ENCODE measurements at places on chromosomes 11 and 22.

DNA sequence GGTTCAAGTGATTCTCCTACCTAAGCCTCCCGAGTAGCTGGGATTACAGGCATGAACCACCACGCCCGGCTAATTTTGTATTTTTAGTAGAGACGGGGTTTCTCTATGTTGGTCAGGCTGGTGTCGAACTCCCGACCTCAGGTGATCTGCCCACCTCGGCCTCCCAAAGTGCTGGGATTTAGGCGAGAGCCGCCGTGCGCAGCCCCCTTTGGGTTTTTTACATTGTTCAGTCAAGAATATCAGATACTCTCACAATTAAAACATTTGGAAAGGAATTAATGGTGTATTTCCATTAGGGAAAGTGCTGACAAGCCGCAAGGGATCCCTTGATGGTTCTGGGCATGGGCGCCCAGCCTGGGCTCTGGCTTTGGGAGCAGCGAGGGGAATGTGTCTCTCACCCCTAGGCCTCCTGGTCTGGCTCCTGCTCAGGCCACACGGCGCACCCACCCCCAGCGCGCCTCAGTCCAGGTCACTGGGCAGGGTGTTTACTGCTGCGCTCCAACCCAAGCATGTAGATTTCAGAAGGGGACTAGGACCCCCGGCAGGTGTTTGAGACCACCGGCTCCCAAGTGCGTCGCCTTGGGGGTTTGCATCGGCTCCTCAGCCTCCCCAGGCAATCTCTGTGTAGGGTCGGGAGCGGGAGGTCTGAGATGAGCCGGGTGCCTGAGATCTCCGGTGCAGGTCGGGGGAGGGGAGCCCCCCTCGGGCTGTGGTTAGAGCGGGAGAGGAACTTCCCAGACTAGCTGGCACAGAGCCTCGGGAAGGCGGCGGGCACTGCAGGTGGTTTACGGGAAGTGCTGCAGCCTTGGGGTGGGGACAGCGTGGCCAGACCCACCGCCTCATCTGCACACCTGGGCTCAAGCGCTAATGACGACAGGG lies 809 bp upstream of the IRF7 start:
- DNase-seq, result no peak

DNA sequence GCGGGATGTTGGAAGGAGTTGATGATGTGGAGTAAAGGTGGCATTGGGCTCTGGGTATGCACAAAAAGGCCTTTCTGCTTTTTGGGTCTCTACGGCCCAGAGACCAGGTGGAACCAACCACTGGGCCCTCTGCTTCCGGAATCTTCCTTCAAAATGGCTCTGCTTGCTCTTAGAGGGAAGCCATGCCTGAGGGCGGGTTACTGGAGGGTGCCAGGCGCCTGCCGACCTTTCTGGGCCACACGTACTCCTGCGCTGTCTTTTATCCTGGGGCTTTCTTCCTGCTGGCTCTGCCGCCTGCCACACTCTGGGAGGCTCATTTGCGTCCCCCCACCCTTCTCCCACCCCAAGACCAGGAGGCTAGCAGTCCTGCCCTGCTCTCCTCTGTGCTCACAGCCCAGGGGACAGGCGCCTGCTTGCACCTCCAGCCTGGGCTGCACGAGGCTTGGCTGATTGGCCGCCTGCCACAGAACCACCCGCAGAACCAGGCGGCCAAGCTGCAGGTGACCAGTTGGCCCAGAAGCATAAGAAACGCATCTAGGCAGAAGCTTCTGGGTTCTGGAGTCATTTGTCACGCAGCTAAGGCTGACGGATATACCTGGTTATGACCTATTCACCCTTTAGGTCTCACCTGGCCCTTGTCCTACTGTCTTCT lies 536.9 kb downstream of the TBC1D22A start:
- no peak for DNase-seq

DNA sequence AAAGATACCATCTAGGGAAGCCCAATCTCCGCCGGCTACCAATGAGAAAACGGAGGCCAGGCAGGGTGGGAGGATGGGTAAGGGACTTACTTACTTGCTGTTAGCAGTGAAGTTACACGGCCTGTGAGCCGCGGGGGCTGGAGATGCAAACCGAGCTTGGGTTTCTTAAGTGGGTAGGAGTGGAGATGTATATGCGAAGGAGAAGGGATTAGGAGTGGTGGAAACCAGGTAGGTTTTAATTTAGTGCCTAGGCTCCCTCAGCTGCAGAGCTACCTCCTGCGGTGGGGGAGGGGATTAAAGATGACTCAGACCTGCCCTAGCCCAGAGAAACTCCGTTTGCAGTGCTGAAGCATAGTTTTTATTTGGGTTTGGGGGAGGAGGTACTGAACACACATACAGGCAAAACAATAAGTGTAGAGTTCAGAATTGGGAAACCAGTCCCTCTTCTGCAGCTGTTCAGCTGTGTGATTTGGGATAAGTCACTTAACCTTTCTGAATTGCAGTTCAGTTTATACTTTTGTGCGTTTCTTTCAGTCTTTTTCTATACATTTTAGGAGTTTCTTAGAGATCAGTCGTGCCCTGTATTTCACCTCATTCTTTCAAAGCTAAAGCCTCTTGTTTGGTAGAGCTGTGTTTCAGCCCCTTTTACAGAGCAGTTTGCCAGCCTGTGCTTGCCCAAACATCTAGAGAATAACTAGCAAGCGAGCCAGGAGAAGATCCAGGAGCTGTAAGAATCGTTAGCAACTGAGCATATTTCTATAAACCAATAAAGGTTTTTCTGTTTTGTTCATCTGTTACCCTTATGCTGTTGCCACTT lies 596 bp upstream of the TNRC6B start:
- peak; percentile 37 for DNase-seq

GRCh38 chr11:95939091-95939490 lies 15.2 kb upstream of the MTMR2 start:
- DNase-seq, result no peak

GRCh38 chr22:22178992-22179391 lies 65.6 kb upstream of the VPREB1 start:
- no peak for DNase-seq

- DNase-seq, result no peak
Observed at GRCh38 chr11:132064987-132065620, 694.7 kb downstream of the NTM start.

DNA sequence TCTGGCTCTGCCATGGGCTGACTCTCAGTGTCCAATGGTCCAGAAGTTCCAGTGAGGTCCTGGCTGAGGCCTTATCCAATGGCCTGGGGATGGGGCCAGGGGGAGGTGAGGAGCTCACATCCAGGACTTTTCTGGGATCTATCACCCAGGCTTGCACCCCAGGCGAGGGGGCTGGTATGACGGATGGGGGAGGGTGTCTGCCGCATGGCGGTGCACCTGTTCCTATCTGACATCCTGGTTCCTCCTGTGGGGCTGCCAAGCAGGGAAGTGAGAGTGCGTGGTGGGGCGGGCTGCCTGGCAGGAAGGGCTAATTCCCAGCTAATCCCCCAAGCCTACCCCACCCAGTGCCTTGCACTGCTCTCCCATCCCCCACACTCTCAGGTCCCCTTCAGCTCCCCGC lies 102.1 kb downstream of the NECTIN1 start:
- no peak for DNase-seq

- no peak for DNase-seq
Observed at GRCh38 chr11:85795712-85796487, 15.0 kb downstream of the SYTL2 start.

GRCh38 chr11:65492637-65493366 lies 6.0 kb upstream of the MALAT1 start:
- no peak for DNase-seq

GRCh38 chr22:17910561-17911311 lies 113.6 kb downstream of the MICAL3 start:
- no peak for DNase-seq

DNA sequence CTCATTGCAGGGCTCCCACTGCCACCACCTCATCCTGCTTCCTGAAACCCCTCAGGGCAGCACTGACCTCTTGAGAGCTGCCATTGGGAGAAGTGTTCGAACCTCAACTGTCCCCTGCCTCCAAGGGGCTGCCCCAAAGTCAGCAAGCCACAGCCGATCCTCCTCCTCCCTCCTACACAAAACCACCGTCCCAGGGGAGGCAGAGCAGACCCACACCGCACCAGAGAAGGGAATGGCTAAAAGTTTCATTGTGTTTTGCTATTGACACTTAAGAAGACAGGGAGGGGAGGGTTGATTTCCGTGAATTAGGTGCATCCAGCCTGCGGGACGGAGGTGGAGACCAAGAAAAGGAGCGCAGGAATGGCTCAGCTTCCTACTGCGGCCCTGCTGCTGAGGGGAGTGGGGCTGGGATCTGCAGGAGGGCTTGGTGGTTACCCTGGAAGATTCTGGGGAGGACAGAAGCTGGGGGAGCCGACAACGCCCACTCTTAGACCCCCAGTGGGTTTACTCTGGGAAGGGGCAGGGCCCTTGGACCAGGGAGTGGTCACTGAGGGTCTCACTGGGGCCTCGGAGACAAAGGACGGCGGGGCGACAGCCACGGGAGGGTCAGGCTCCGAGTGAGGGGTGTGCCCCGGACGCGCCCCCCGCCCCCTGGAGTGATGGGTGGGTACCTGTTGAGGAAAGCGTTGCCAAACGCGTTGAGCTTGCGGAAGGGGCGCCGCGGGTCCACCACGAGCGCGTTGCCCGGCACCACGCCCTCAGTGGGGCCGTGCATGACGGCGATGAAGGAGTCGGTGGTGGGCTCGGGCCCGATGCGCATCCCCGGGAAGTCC lies 815 bp downstream of the EHD1 start:
- DNase-seq, result no peak

DNA sequence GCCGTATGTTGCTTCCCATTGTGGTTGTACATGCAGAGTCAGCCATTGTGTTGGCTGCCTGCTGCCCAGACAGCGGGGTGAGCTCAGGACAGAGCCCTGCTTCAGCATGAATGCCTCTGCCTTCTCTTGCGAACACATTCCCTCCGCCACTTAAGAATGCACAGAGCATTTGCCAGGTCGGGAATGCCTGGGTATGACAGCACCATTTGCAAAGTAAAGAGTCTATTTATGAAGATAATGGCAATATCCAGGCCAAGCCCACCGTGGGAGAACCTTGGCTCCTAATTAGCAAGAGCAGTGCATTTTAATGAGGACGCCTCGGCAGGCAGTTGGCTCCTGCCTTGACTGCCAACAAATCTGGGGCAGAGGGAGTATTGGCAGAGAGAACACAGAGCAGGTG lies 62.5 kb upstream of the SORL1 start:
- no peak for DNase-seq

- DNase-seq, result no peak
Observed at GRCh38 chr22:44014241-44014640, 9.9 kb upstream of the PARVB start.

GRCh38 chr11:43403357-43404231 lies 44.9 kb downstream of the TTC17 start:
- DNase-seq, result no peak

DNA sequence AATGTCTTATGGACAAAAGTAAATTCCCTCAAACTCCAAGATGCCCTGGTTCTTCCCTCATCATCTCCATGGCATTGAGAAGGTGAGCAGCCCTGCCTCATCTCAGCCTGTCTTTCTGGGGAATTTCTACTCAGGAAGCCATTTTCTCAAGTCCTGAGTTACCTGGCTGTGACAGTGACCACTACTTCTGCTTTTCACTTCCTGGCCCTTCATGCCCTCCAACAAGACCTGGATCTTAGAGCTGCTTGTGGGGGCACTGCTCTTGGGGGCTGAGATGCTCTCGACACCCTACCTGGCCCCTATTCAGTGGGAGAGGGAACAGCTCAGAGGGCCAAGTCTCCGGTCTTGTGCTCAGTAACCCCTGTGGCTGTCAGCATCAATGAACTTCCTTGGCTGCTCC lies 5.5 kb upstream of the IGSF22 start:
- DNase-seq, result no peak

DNA sequence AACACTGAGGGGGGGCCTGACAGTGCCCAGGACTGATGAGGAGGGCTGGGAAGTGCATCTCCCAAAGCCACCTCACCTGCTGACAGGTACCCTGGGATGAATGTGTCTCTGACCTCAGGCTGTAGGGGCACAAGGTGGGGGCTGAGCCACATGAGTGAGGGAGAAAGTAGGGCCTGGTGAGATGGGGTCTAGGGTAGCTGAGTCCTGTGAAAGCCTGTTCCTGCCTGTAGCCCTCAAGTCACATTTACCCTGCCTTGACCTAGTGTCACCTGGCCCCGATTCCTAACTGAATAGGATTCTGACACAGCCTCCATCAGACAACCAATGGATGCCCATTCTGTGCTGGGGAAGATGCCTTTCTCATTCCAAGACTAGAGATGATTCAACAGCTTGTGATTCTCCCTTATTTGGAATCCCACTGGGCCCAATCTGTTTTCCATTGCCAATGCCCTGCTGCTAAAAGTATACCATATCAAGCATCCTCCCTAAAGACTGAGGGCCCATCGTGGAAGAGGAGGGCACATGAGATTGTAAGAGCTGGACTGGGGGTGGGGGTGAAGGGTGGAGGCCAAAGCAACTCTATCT lies 11.1 kb upstream of the RFPL1 start:
- DNase-seq, result no peak

GRCh38 chr11:121717296-121717695 lies 264.5 kb upstream of the SORL1-AS1 start:
- DNase-seq, result no peak

DNA sequence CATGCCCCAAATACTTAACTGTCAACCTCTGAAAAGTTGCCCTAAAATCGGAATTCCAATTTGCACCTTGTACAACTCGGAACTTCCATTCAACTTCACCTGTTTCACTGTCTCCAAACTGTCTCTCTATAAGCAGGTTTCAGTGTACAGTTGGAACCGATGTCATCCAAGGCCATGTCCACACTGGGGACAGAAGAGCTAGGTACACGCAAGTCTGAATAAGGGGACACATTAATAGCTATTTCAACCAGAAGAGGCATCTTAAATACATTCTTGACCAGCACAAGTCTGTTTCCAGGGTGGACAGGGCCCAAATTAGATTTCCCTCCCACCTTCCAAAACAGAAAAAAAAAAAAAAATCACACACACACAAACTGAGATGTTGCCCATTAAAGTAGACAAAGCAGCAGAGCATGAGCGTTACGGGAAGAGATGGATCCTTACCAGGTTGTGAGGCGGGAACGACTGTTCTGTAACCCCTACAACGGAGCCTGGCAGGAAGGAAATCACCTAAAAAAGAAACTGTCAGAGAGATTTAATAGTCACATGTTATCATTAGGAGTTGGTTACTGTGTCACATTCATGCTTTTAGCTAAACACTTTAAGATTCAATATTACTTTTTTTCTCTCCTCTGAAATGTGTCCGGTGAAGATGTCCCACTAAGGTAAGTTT lies 1.7 kb downstream of the CREBZF start:
- no peak for DNase-seq

GRCh38 chr11:355581-356458 lies 13.5 kb upstream of the B4GALNT4 start:
- DNase-seq, result peak; percentile 82

- no peak for DNase-seq
Observed at GRCh38 chr11:72078477-72078876, 1.9 kb downstream of the NUMA1 start.
